ENCODE measurements at places on chromosomes 12 and 14.
A peak's percentile ranks its signal among the peaks of the same experiment; 100 is the strongest.

GRCh38 chr14:19771895-19772430, 1.3 kb upstream of the OR4M1 start:
- no peak for DNase-seq

GRCh38 chr14:39203659-39204606, 28.9 kb downstream of the PNN start:
- no peak for DNase-seq

- DNase-seq = no peak
These were observed 179.9 kb upstream of the PELI2 start for GRCh38 chr14:55938249-55938791.

DNA sequence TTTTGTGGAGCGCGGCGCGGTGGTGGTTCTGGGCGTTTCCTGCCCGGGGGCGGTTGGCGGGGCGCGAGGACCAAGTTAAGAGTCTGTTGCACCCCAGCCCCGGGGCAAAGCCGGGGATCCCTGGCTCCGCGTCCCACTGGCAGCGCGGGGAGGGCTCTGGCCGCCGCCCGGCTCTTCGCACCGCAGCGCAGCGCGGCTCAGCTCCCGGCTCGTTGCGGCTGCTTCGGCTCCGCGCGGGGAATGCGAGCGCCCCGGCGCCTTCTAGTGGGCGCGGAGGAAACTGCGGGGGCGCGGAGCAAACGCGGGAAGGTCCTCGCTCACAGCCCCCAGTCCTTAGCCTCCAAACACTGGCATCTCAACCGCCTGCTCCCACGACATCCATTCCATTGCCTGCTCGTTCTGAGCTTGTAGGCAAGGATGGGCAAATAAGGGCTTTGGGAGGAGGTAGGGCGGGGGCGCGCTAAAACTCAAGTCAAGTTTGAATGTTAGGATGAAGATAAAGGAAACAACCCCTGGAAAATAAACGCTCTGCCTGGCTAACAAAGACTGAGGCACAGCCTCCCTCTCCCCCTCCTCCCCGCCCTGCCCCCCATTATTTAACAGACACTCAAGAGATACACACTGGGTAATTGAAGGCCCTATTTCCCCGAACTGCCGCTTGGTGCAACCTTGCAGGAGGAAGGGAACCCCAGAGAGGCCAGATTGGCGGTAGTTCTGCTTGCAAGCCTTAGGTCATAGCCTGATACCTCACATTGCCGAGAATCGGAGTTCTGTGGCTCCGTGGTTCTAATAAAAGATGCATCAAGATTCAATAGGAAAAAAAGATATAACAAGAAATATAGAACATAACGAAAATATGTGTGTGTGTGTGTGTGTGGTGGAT, at the start of gene B4GALNT1:
B4GALNT1 (minus strand) TSS at position 244 of the 883 bp plus-strand sequence. CDS start 1,069 bp downstream, outside the sequence.
- no peak for DNase-seq

- no peak for DNase-seq
These were observed 117.7 kb upstream of the RPL10L start for GRCh38 chr14:46769292-46769691.

- DNase-seq = no peak
These were observed 25.4 kb downstream of the AP5M1 start for GRCh38 chr14:57293866-57294837.

- no peak for DNase-seq
These were observed 248.7 kb downstream of the TTC6 start for GRCh38 chr14:37843954-37844607.

- no peak for DNase-seq
These were observed 107.7 kb downstream of the SLC38A1 start for GRCh38 chr12:46160981-46161690.

DNA sequence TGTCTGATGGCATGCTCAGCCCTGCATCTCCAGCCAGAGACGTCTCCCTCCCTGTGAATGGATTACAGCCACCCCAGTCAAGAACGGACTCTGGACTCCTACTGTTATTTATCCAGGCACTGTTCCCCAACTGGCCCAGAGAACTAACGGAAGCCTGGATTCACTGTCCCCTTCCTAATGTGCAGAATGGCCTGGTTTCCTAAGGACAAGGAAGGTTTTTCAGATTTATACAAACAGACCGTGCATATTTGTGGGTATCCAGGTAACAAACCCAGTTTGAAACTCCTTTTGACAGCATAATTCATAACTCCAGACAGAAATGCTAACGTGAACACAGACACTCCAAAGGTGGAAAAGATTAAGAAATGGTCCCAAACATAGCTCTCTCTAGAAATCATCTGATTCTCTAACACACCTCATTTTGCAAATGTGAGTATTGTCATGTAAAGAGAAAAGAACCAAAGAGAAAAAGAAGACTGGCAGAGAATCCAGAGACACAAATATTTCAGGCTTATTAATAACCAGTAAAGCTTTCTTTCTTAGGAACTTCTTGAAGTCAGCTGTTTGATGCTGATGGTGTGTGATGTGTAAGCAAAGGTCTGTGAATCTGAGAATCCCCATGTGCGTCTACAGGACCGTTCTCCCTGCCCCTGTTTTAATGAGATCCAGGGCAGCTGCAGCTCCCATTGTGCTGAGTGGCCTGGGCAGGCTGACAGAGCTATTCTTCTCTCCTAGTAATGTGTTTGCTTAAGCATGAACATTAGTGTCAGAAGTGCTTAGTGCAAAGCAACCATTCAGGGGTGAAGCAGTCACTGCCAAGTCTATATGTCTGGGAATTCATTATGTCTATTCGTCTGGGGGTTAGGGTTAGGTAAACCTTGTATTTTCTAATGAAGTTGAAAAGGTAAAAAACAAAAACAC, 86.8 kb upstream of the HIF1A start:
- DNase-seq = peak; percentile 58

GRCh38 chr14:88563845-88564244, 1.0 kb downstream of the ZC3H14 start:
- DNase-seq = no peak

GRCh38 chr14:101028971-101029667, 125.6 kb upstream of the RTL1 start:
- no peak for DNase-seq

- no peak for DNase-seq
These were observed 11.5 kb upstream of the KANSL2 start for GRCh38 chr12:48693572-48693971.

- DNase-seq = no peak
These were observed 62.7 kb downstream of the NOS1 start for GRCh38 chr12:117298648-117299225.

DNA sequence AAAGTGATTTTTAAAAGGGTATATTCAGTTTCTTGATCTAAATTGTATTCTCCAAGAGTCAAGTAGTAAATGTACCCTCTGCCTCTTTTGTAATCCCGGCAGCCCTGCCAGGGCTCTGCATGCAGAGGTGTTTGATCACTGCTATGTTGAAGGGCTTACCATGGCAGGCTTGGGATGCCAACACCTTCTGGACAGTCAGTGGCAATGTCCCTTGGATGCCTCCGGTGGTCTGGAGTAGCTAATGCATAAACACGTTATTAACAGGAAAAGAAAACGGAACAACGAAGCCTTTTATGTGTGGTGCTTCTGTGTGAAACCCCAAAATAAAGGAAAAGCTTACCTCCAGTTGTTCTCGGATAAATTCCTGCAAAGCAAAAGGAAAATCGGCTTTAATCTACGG, 19.9 kb downstream of the EIF2B2 start:
- no peak for DNase-seq

DNA sequence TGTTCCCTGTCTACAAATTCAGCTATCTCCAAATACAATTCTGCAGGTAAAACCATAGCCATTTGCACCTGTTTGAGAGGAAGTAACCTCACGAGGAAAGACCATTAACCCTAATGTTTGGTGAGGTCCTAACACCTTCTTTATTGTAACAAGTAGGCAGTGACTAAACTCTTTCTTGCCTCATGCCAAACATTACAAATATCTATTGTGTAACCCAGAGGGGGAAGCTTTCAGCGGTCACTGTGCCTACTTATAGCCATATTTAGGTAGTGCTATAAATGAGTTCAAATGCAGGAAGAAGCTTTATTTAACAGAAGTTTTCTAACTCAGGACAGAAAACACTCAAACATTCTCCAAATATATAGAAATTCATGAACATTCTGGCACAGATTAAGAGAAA, 252.7 kb downstream of the LRFN5 start:
- no peak for DNase-seq

GRCh38 chr12:111186347-111186746, 182.5 kb downstream of the PHETA1 start:
- no peak for DNase-seq

GRCh38 chr12:117439531-117440001, 78.1 kb upstream of the NOS1 start:
- no peak for DNase-seq

- no peak for DNase-seq
These were observed 6.2 kb downstream of the IRAK3 start for GRCh38 chr12:66195242-66195641.

- DNase-seq = no peak
These were observed 11.1 kb downstream of the ACTN1 start for GRCh38 chr14:68968051-68968450.

- no peak for DNase-seq
These were observed 177.8 kb downstream of the KLHL28 start for GRCh38 chr14:44783901-44784300.

GRCh38 chr14:50045039-50045711, 71.2 kb downstream of the VCPKMT start:
- no peak for DNase-seq

DNA sequence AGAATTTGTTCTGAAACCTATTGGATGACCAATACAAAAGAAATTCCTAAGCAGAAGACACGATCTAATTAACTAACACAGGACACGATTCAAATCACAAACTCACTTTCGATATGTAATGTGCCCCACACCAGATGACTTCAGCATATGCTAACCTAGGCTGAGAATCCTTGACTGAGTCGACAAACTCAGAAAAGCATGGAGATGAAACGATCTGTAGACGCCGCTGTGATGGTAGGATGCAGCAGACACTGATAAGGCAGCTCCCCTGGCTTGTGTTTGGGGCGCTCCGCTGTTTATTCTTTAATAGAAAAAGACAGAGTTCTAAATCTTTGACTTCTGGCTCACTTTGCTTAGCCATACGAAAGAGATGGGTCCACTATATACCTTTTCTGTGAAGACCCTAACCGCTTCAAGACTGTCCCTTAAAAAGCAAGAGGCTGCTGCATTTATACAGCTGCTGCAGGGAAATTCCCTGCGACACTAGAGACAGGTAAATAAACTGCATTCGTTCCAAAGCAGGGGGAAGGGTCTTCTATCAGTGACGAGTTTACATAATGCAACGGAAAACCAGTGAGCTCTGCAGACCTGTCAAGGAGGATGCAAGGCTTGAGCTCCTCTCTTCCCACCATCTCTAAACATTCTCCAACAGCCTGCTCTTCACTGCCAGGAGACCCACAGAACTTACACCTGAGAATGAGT, 929 bp downstream of the CHD8 start:
- DNase-seq = no peak

DNA sequence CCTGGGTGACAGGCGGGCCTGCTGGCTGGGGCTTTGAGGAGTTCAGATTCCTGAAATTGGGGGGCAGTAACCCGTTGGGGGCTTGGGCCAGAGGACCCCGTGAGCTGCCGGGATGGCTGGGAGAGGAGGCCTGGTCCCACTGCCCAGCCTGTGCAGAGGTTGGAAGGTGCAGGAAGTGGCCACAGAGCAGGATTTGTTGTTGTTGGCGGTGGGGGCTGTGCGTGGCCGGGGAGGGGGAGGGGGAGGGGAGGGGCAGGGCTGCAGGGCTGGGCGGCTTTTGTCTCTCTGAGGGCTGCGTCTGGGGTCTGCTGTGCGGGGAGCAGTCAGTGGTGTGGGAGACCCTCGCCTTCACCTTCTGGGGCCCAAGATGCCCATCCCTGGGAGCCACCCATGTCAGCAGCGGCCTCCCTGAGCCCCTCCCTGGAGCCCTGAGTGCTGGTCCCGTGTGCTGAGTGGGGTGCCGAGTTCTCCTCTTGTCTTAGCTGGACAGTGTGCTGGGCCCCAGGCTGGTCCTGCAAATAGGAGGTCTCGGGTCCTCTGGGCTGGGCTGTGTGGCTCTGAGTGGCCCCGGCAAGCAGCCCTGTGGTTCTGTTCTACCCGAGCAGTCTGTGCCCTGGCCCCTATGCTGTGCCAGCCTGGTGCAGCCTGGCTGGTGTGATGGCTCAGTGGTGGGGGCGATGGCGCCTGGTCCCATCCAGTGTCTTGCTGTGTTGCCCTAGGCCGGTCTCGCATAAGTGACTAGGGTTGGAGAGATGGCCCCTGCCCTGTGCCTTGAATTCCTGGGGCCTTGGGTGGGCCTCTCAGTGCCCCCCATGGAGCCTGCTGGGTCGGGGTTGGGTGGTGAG, 10.3 kb downstream of the KIF26A start:
- DNase-seq = no peak

Measured in substantia nigra (tissue), 51 donors.